Renal pelvis (tissue), 12 donors: ENCODE measurements at places on chromosomes 2 and 18. TPM values are rescaled to one million over a fixed set of nuclear protein-coding genes. Genes with fewer than 3 reads are reported as not detected.

Gene ABCG5
- polyA plus RNA-seq, result 0.84 TPM

Gene FAM237A
- not detected for polyA plus RNA-seq

DNA sequence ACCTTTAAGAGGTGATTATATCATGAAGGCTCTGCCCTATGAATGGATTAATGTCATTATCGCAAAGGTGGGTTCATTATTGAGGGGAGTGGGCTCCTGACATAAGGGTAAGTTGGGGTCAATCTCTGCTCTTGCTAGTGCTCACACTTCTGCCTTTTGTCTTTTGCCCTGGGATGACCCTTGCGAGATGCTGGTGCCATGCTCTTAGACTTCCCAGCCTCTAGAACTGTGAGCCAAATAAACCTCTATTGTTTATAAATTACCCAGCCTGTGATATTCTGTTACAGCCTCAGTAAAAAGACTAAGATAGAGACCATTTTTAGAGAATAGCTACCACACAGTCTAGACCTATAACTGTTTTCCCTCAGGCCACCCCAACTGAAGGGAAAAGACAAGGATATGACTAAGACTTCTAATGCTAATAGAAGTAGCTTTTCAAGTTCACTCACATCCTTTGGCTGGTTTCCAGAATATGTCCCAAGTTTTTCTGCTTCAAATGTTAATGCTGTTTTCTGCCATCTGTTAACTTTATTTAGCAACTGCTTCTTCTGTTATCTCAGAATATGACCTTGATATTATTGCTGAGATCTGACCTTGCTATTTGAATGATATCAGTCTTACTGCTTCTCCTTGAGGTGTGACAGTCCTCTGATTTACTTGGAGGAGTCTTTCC is 65.1 kb upstream of the STAM2 start:
- no peak for DNase-seq

DNA sequence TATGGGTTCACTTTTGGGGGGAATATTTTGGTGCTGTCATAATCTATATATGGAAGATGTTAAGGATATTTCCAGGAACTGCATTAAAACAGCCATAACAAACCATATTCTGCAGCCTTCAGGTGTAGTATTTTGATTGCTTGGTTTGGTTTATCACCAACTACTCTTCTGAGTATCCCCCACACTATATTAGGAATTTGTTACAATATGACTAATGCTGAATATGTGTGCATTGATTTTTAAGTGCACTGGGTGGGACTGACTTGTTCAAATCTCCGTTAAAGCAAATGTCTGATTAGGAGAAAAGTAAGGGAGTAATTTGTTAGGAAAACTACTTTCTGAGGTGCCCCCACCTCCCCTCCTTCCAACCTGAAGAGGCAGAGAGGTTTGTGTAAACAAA is 47.7 kb downstream of the SPTBN1 start:
- no peak for DNase-seq
